ENCODE measurements at places on chromosomes 13 and 19.

DNA sequence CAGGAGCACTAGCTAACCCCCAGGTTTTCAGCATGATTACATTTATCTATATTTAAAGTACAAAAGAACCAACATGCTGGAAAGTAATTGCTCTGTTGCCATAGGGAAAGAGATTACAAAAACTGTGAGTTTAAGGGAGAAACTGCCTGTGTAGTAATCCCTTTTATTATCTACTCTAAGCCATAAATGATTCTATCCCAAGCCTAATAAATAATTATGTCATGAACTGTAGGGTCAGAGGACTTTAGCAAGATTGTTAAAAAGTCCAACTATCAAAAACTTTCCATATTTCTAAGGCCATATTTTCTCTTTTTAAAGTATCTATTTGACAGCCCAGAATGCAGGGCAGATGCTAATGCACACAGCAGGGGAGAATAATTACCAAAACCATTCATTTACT is 573.8 kb upstream of the MIR17HG start:
- DNase-seq, result no peak

- no peak for DNase-seq
Observed at GRCh38 chr13:96621634-96622183, 372.6 kb downstream of the OXGR1 start.

DNA sequence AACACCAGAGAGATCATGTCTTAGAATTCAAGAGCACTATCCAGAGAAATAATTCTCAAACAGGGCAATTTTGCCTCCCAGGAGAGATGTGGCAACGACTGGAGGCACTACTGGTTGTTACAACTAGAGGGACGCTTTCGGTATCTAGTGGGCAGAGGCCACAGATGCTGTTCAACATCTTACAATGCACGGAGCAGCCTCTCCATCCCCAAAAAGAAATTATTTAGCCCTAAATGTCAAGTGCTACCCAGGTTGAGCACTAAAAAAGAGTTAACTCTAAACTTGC is 78.6 kb downstream of the ABCC4 start:
- DNase-seq, result no peak

- DNase-seq, result no peak
Observed at GRCh38 chr13:37338726-37339385, 233.4 kb upstream of the CSNK1A1L start.

DNA sequence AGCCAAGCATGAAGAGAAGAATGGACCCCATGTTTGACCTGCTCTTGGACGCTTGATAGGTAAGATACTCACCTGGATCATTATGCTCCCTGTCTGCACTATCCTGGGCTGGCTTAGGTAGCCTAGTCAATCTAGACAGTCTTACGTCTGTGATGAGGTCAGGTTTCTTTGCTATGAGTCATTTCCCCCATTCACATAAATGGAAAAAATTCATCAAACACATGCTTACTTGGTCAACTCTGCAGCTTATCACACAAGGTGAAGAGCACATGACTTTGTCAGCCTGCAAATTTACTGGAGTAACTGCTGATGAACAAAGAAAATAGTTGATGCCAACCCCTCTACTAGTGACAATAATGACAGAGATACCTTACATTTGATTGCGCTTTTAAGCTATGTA is 170.0 kb downstream of the NUFIP1 start:
- no peak for DNase-seq
